ENCODE measurements at places on chromosomes 7 and 10. TPM values are rescaled to one million over a fixed set of nuclear protein-coding genes. Genes with fewer than 3 reads are reported as not detected.

The MYL10 gene
- polyA plus RNA-seq: not detected

The CPN1 gene
- polyA plus RNA-seq: not detected

DNA sequence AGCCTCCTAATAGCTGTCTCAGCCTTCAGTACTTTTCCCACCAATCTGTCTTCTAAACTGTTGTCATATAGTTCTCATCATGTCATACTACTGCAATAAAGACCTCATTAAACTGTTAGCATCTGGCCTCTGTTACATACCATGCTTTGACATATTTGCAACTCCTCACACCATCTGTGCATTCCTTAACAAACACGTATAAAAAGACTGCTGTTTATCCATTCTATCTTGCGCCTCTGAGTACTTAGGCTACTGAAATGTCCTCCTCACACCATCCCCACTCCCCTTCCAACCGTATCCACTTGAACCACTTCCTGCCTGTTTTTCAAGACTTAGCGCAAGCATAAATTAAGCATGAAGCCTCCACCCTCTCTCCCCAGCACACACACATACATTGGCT is 41.6 kb downstream of the SLC16A9 start:
- no peak overlapping the region for H3K27ac ChIP-seq
- H3K27me3 ChIP-seq: no peaks in the 10 kb centered on the region
- H3K4me1 ChIP-seq: no peaks in the 10 kb centered on the region
- no peak overlapping the region for H3K4me3 ChIP-seq
- peaks cover 11% of the 10 kb centered on the region for H3K36me3 ChIP-seq

The CD36 gene
- polyA plus RNA-seq: 0.10 TPM

DNA sequence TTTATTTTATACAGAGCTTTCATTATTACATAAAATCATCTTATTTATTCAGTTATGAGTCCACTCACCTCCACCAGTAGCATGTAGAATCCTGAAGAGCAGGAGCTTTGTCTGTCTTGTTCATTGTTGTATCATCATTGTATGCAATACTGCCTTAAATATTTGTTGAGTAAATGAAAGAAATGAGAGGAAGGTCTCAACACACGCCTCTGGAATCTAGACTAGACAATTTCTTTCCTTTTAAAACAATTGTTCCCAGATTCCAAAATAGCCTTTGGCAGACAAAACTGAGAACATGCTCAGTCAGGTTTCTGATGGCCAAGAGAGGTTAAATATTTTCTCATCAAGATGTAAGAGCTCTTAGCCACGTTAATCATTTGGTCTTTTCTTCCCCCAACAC is 173.1 kb upstream of the AGR3 start:
- no peaks in the 10 kb centered on the region for H3K4me1 ChIP-seq
- H3K36me3 ChIP-seq: no peaks in the 10 kb centered on the region
- no peak overlapping the region for H3K27ac ChIP-seq
- DNase-seq: no peak
- no peak overlapping the region for H3K4me3 ChIP-seq

The C7orf57 gene
- 0.41 TPM for polyA plus RNA-seq

- H3K27ac ChIP-seq: no peak overlapping the region
- no peak for DNase-seq
These were observed 93.2 kb upstream of the DGKB start for GRCh38 chr7:14995774-14996173.

The SPDYE8 gene
- not detected for polyA plus RNA-seq

The C10orf105 gene
- polyA plus RNA-seq: not detected

DNA sequence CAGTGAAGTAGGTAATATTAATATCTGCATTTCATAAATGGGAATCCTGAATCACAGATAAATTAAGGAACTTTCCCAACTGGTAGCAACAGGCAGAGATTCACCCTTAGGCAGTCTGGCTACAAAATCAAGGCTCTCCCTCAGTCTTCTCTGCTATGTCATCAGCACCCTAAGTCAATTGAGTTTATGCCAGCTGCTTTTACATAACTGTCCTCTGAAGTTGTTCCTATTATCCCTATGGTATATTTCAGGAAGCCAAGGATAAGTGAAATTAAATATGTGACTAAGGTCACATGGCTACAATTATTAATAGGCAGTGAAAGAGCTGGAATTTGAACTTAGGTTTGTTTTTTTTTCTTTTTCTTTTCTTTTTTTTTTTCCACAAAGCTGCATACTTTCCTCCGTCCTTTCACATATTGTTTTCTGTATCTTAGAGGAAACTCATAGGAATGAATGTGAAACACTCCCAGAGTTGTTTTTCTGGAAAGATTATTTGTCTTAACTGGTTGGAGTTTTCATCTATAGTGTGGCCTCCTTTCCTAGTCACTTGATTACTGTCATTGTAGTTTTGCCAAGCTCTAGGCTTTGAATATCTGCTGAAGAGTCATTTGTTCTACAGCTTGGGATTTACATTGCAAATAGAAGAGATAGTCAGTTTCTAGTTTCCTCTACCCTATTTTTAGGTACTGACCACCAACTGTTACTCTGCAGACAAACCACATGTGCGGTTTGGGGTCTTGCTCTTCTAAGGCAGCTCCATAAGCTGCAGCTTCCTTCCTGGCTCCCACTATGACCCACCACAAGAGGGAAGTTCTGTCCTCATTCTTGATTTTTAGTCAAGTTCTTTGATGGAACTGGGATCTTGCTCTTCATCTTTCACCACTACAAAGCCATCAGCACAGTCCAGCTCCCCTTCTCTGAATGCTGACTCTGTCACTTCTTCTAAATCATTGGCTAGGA is 338.0 kb upstream of the KIAA1217 start:
- no peak overlapping the region for H3K27ac ChIP-seq
- DNase-seq: no peak
- H3K27me3 ChIP-seq: no peaks in the 10 kb centered on the region
- H3K36me3 ChIP-seq: no peaks in the 10 kb centered on the region
- no peaks in the 10 kb centered on the region for H3K4me1 ChIP-seq
- H3K4me3 ChIP-seq: no peak overlapping the region

- H3K36me3 ChIP-seq: no peaks in the 10 kb centered on the region
- no peak for DNase-seq
- H3K27me3 ChIP-seq: no peaks in the 10 kb centered on the region
- no peak overlapping the region for H3K27ac ChIP-seq
These were observed 26.7 kb upstream of the BMPR1A start for GRCh38 chr10:86729677-86730076.

The GIMAP7 gene
- not detected for polyA plus RNA-seq

GRCh38 chr10:27998178-27998953 is 513 bp downstream of the ODAD2 start:
- no peak overlapping the region for H3K27ac ChIP-seq
- H3K4me3 ChIP-seq: peak overlapping the region; percentile 13
- peaks cover 29% of the 10 kb centered on the region for H3K27me3 ChIP-seq
- no peaks in the 10 kb centered on the region for H3K36me3 ChIP-seq
- H3K4me1 ChIP-seq: no peaks in the 10 kb centered on the region

DNA sequence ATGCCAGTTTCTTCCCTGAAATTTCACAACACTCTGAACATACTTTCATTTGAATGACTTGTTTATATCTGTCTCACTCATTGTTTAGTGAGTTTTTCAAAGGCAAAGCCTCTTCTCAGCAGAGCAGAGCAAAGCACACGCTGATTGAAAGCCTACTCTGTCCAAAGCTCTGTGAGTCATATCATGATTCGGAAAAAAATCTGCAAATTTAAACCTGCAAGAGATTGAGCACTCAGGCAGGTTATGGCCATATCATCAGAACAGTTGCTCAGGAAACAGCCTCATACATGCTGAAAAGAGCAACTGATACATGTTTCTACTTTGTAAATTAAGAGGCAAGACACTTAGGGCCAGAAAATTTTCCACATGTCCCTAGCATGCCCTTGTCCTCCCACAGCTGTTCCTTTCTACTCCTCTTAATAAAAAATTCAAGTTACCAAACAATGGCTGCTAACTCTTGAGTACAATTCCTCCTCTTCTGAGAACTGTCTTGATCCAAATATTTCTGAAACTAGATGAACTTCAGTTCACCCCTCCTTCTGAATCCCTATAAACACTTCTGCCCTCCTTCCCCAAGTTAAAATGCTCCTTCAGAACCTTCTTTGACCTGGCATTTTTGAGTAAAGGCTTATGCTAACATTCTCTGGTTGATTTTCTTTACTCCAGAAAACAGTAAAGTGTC is 140.6 kb upstream of the HPS1 start:
- no peak for DNase-seq
- no peak overlapping the region for H3K27ac ChIP-seq
